Activated CD4-positive, alpha-beta T cell treated with anti-CD3 and anti-CD28 coated beads, Interleukin-2, amount 10 ng/mL, durations not matched to agents 24 days and 14 days (primary cell): ENCODE measurements at places on chromosomes 16 and 17.

DNA sequence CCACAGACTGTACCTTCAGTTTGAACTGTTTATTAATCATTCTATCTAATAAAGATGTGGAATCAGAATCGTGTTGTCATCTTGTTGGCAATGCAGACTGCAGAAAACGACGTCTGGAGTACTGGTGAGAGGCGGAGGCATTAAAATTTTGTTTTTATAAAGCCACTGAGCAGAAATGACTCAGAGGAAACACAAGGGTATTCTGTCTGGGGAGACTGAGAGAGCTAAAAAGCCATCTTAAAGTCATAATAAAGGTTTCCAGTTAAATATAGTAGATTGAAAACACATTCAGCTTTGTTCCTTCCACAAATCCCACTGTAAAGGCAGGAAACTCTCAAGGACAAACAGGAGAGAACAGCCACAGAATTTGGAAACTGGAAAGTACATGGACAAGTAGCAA, 74.2 kb downstream of the CPPED1 start:
- DNase-seq: no peak

GRCh38 chr16:81809567-81809966, 30.5 kb downstream of the PLCG2 start:
- no peak for DNase-seq

DNA sequence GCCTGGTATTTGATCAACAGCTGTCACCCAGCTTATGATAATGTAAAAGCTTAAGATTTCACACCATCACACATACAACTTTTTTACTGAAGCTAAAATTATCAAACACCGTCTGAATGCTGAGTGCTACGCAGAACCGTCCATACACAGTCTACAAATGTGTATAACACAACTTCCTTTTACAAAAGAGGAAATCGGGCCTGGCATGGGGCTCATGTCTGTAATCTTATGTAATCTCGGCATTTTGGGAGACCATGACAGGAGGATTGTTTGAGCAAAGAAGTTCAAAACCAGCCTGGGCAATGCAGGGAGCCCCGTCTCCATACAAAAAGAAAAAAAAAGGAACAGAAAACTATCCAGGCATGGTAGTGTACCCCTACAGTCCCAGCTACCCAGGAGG, 19.6 kb upstream of the QRICH2 start:
- no peak for DNase-seq

GRCh38 chr17:68239632-68240366, 8.0 kb upstream of the AMZ2 start:
- no peak for DNase-seq

DNA sequence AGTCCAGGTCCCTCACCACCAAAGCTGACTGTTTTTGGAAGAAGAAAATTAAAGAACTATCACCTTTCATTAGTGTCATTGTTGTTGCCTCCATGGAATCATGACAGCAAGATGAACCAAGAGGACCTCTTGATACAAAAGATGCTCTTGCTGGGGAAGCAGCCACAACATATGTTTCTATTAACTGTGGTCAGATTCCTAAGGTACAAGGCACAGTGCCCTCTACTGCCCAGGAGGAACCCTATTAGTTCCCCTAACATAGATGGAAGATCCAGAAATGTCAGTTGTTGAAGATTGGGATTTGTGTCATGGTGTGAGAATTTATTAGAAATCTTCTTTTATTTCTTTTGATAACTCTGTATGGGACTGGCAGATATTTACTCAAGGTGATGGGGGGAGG, 188.2 kb upstream of the ANKFN1 start:
- no peak for DNase-seq

GRCh38 chr17:39765766-39766165, 28.0 kb downstream of the GRB7 start:
- DNase-seq: no peak

GRCh38 chr17:17109907-17110306, 67.7 kb downstream of the MPRIP start:
- DNase-seq: peak; percentile 71

GRCh38 chr17:32302860-32303649, 37.4 kb downstream of the RHBDL3 start:
- no peak for DNase-seq

GRCh38 chr17:30905742-30906100, 317 bp downstream of the TEFM start:
- DNase-seq: peak; percentile 75

DNA sequence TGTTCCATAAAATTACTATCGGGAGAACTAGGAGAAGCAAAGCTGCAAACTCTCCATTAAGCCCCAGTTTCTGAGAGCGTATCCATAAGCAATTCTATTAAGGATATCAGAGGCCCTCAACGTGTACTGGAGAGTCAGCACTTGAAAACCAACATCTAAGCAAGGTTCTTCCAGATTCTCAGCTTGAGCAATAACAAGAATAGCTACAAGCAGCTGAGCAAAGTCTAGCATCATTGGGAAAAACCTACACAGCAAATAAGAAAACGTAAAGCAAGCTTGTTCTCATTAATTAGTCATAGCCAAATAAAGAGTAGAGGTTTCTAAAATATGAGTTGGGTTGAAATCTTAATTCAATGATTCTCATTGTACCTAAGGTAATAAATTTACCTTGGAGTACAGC, 26.9 kb upstream of the COX10 start:
- DNase-seq: no peak

- no peak for DNase-seq
These were observed 108.6 kb downstream of the BANP start for GRCh38 chr16:88059701-88060386.

GRCh38 chr16:81841722-81842121, 62.6 kb downstream of the PLCG2 start:
- no peak for DNase-seq

- DNase-seq: no peak
These were observed 53.9 kb downstream of the AIPL1 start for GRCh38 chr17:6380915-6381438.

DNA sequence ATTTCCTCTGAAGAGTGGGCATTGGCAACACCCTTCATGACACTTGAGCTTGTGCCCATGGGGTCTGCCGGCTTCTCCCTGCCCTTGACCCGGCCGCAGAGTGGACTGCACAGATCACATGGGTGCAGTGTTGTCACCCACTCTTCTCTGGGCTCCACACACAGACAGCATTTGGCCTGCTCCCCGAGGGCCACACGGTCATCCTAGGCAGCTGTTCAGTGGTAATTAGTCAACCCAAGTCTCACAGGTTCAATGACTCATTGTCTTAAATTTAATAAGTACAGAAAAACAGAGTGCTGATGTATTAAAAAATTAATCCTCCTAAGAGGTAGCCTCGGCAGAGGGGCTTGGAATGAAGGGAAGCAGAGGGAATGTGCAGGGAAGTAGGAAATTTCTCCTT, 204.8 kb downstream of the MSI2 start:
- no peak for DNase-seq

GRCh38 chr17:41792845-41793783, 6.6 kb upstream of the JUP start:
- DNase-seq: no peak

GRCh38 chr16:30753596-30753995, 5.4 kb downstream of the PHKG2 start:
- no peak for DNase-seq

DNA sequence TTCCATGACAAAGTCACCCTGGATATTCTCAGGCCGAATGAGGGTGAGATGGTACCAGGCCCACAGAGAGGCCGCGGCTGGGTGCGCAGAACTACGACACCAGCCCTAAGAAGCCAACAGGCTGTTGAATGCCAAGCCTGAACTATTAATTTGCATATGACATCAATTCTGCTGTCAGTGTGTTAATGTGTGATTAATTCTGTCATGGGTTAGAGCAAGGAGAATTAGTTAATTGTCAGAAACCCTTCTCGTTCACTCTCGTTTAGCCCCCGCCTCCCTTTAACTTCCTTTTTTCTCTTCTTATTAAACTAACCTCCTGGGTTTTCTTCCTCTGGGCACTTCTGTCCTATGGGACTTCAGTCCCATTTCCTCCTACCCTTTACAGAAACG, 123.4 kb downstream of the ZFHX3 start:
- DNase-seq: no peak

- no peak for DNase-seq
These were observed 469.6 kb upstream of the HSBP1 start for GRCh38 chr16:83338138-83338537.

GRCh38 chr17:48871551-48872351, 20.8 kb upstream of the ATP5MC1 start:
- no peak for DNase-seq

DNA sequence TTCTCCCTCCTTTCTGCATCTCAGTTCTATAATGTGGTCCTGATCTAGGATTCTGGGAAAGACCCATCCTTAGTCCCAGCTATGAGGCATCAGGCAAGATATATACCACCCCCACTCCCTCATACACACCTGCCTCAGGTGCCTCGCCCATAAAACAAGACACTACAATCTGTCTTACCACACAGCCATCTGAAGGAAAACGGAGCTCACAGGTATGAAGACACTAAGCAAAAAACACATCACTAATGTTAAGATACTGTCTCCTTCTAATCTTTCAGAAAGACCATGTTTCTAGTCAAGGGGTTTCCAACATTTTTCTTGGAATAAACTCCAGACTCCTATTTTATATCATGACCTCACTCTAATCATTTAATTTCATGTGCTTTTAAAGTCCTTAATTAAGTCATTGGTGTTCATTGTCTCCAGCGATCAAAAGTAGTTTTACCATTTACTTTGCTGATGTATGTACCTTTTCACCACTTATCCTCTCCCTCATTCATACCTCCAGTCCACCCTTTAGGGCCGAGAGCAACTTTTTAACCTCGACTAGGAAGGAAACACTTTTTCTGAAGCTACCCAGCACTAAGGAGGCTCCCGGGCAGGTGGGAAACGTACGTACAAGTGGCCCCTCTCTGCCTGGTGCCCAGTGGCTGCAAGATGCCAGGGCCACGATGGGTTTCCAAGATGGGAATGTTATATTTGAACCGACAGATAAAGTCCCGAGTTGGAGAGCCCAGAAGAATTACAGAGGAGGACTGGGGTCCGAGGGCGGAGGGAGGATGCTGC, 979 bp downstream of the MAP3K14 start:
- no peak for DNase-seq

- DNase-seq: no peak
These were observed 175.7 kb upstream of the GSE1 start for GRCh38 chr16:85437166-85438052.

- no peak for DNase-seq
These were observed 29.1 kb downstream of the ARSG start for GRCh38 chr17:68320311-68320865.

DNA sequence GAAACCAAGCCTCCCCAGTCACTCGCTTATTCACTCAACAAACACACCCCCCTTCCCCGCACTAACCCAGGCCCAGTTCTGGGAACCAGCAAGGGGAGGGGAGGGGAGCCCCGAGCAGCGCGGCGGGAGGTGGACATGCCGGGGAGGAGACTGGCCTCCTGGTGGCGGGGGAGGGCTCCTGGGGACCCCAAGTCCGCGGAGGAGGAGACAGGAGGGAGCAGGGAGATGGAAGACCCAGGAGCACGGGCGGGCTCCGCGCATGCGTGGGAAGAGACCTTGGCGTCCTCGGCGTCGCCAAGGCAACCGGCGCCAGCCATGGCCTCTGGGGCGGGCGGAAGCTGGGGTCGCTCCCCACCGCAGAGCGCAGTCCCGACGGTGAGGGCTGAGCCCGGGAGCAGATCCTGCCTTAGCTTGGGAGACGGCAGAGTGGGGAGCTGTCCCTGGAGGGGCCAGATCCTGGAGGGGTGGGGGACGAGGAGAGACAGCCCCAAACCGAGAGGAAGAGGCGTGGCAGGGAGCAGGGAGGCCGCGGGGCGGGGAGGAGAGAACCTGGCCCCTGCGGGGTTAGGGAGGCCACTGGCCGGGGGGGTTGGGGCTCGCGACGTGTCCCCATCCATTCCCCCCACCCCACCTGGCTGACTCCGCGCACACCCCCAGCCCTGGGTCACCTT, at the start of gene PRR29:
Gene PRR29 (plus strand): TSS at position 302 of the 671 bp plus-strand sequence. CDS start 14 bp downstream, at position 316.
- peak; percentile 93 for DNase-seq

- no peak for DNase-seq
These were observed 31.3 kb downstream of the CLEC19A start for GRCh38 chr16:19316846-19317245.

DNA sequence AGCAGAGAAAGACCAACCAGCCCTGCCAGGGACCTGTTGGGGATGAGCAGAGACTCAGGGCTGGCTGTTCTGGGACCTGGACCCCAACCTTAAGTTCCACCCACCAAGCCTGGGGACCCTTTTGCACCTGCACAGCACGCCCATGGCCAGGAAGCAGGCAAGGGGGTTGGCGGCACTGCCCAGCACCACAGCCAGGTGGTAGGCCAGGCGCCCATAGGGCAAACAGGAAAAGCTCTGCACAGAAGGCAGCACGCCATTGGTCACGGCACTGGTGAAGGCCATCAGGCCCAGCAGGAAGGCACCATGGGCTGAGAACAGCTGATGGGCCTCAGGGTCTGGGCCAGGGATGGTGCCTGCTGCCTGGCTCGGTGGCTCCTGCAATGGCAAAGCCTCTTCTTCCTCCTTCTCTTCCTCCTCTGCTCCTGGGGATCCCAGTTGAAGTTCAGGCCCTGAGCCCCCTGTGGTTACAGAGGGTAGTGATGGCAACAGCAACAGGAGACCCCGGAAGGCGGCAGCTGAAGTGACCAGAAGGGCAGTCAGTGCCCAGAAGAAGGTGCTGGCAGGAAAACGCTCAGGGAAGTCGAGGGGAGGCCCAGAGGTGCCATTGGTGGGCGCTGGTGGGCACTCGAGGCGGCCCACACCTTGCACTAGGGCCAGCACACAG, 1.7 kb downstream of the SLC52A1 start:
- DNase-seq: no peak

DNA sequence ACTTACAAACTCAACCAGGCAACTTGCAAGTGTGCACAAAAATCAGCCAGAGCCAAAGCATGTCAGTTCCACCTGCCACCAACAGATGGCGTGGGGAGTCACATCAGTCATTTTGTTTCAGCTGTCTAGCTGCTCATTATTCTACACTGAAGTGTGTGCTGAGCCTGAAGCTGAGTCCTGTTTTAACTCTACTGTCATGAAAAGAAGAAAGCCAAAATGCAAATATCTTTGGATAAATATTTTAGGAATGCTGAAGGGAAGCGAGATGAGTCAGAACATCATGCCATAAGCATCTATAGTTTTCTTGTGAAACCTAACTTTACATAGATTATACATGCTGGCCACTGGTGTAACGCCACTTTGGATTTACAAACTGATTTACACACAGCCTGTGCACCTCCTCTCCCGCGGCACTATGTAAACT, 172.6 kb downstream of the CDK5R1 start:
- peak; percentile 89 for DNase-seq

DNA sequence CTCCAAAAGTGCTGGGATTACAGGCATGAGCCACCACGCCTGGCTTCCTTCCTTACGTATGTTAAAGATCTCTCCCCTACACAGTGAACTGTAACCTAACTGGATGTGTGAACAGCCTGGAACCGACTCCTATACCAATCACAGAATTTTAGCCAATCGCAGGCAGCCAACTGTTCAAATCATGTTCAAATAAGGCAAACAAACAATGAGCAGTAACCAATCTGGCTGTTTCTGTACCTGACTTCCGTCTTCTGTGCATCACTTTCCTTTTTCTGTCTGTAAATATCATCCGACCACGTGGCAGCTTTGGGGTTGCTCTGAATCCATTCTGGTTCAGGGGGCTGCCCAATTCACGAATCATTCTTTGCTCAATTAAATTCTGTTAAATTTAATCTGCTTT, 27.5 kb downstream of the TEKT5 start:
- DNase-seq: no peak

GRCh38 chr17:74477411-74477810, 11.0 kb downstream of the CD300A start:
- no peak for DNase-seq

GRCh38 chr17:2214929-2215615, 88.5 kb downstream of the SMG6 start:
- DNase-seq: peak; percentile 67
